ENCODE measurements at places on chromosomes 5 and 9. TPM values are rescaled to one million over a fixed set of nuclear protein-coding genes. Genes with fewer than 3 reads are reported as not detected.
A peak's percentile ranks its signal among the peaks of the same experiment; 100 is the strongest.

Gene SPINK14
- not detected for polyA plus RNA-seq

Gene MEGF10
- polyA plus RNA-seq: 0.94 TPM

- no peak for DNase-seq
- no peak overlapping the region for H3K4me3 ChIP-seq
- no peaks in the 10 kb centered on the region for H3K27me3 ChIP-seq
- no peaks in the 10 kb centered on the region for H3K4me1 ChIP-seq
Measured at GRCh38 chr5:35657877-35658276, 40.2 kb downstream of the SPEF2 start.

DNA sequence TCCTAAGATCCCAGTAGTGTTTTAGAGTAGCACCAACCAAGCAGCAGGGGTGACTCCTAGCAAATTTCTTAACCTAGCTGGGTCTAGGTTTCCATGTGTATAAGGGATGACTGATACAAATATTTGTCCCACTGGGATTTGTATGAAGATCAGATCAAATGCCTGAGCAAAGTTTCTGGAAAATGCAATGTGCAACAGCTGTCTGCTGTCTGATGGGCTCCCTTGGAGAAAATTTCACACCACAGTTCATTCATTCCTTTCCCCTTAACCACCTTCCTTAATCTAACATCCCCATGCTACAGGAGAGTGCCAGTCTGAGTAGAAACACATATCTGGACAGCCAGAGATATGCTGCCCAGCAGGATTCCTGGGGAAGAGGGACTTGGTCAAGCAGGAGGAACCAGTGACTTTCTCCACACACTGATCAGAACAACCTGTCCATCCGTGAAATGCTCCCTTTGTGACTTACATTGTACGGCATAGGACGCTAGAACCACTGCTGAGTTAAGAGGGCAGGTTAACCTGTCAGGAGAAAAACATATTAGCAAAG is 53.3 kb downstream of the PTPN3 start:
- H3K27me3 ChIP-seq: no peaks in the 10 kb centered on the region
- H3K36me3 ChIP-seq: no peaks in the 10 kb centered on the region
- no peak overlapping the region for H3K4me3 ChIP-seq

GRCh38 chr5:177402271-177403043 is 2.0 kb upstream of the PFN3 start:
- no peak overlapping the region for H3K4me3 ChIP-seq
- DNase-seq: peak; percentile 56
- H3K36me3 ChIP-seq: no peaks in the 10 kb centered on the region
- H3K4me1 ChIP-seq: peaks cover 13% of the 10 kb centered on the region

- peaks cover 6% of the 10 kb centered on the region for H3K4me1 ChIP-seq
- H3K27ac ChIP-seq: no peak overlapping the region
- H3K27me3 ChIP-seq: no peaks in the 10 kb centered on the region
- no peaks in the 10 kb centered on the region for H3K36me3 ChIP-seq
Measured at GRCh38 chr9:137250329-137251193, 525 bp upstream of the STPG3 start.

DNA sequence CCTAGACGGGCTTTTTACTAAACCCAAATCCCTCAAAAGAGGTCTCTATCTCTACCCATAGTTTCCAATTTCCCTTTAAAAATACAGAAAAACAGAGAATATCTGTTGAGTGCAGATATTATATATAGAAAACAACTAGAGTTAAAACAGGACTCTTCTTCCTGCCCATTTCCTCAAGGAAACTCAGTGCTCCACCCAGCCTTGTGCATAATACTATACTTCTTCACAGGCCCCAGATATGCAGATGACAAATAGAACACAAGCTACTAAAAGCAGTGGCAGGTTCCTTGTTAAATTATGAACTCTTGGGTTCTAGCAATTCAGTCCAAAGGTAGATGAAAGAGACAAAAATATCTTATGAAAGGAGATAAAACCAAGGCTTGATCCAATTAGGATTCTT is 200.2 kb downstream of the TSSK1B start:
- no peaks in the 10 kb centered on the region for H3K27me3 ChIP-seq
- no peaks in the 10 kb centered on the region for H3K36me3 ChIP-seq
- H3K27ac ChIP-seq: no peak overlapping the region
- no peak overlapping the region for H3K4me3 ChIP-seq

Data from adrenal gland (tissue), 19 donors.